ENCODE measurements at places on chromosomes 12 and 14.

DNA sequence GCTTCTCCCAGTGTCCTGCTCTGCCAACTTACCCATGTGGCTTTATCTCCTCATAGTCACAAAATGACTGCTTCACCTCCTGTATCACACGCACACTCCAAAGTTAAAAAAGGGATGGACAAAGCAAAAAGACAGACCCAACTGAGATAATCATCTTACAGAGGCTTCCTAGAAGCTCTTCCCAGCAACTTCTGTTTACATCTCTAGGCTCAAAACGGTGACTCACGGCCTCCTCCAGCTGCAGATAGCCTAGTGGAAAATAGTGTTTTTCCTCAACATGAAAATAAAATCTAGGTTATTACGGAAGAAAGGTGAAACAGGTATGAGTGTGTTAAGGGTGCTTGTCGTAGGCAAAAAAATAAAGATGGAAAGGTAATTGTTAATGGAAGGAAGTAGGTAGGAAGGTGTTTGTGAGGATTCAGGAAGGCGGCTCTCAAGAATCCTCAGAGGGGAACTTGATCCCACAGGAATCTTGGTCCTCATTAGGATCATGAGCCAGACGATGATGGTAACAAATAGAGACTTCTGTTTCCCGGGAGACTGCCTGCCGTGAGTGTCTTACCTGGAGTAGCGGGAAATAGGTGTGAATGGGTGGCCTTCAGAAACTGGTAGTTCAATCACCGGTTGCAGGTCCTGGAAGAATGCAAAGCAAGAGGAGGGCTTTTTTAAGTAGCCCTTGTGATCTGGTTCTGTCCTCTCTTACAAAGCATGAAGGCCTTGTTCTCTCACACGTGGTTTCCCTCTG lies 487.5 kb upstream of the TMEM132C start:
- no peak for DNase-seq

- no peak for DNase-seq
Measured at GRCh38 chr12:67918441-67918840, 70.8 kb upstream of the IFNG-AS1 start.

DNA sequence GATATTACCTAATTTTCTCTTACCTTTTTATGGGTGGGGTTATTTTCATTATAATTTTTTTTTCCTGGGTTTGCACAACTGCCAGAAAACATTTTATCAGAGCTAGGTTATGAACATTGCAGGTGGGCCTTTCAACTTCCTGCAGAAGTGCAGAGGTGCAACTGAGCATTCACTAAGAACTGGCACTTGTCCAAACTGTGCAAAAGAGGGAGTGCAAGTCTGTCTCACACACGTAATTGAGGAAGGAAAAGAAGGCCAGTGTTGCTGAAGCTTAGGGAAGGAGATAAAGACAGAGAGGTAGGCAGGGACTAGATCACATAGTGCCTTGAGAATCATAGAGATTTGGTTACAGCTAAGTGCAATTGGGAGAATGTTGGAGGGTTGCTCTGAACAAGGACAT lies 14.1 kb upstream of the AMN1 start:
- DNase-seq, result no peak

- no peak for DNase-seq
Measured at GRCh38 chr12:97417568-97418218, 44.9 kb upstream of the RMST start.

DNA sequence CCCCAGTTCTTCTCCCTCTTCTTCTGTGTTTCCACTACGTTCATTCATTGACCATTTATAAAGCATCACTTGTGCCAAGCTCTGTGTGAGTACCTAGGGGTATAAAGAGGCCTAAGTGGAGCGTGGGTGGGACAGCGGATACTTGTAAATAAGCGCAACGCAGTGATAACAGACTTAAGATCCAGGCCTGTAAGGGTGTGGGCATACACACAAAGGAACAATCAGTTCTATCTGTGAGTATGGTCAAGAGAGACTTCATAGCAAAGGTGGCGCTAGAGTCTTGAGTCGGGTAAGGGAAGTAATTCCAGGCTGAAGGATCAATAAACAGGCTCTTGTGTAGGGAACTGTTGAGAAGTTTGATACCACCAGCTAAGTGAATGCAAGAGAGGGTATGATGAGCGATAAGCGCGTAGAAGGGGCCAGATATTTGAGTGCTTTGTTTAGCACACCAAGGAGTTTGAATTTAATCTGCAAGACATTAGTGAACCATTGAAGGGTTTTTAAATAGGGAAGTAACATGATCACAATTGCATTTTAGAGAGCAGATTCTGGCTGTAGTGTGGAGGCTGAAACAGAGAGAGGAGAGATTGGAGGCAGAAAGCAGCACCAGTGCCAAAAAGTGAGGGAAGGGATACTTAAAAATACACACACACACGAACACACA lies 1.0 kb upstream of the GXYLT1 start:
- DNase-seq, result peak; percentile 51

GRCh38 chr12:27780612-27781408 lies 774 bp upstream of the MANSC4 start:
- DNase-seq, result peak; percentile 24

- no peak for DNase-seq
Measured at GRCh38 chr12:51961834-51962233, 10.3 kb downstream of the ACVR1B start.

- no peak for DNase-seq
Measured at GRCh38 chr14:66234411-66234810, 251.8 kb upstream of the CCDC196 start.

DNA sequence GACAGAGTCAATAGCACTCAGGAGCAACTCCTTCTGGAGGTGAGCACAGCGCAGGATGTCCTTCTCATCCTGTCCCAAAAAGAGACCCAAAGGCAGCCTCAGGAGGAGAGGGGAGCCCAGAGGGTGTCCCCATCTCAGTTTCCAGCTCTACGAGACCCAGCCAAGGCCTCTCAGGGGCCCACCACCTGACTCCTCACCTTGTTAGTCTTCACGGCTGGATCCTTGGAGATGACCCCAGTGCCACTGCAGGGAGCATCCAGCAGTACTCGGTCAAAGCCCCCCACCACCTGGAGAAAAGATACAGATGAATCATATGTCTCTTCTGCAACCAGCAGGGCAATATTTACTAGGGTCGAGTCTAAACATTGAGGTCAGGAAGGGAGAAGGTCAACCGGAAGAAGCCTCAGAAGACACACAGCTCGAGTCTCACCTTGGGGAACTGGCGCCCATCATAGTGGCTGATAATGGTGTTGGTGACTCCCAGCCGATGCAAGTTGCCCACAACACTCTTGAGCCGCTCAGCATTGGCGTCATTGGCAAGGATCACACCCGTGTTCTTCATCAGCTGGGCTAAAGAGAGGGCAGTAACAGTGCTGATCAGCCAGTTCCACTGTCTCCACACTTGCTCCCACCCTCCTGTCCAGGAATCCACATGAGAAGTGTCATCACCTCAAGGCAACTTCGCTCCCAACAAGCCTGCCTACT lies 4.8 kb upstream of the IFFO1 start:
- no peak for DNase-seq

GRCh38 chr12:53963005-53963404 lies 8.3 kb downstream of the HOXC12 start:
- no peak for DNase-seq

DNA sequence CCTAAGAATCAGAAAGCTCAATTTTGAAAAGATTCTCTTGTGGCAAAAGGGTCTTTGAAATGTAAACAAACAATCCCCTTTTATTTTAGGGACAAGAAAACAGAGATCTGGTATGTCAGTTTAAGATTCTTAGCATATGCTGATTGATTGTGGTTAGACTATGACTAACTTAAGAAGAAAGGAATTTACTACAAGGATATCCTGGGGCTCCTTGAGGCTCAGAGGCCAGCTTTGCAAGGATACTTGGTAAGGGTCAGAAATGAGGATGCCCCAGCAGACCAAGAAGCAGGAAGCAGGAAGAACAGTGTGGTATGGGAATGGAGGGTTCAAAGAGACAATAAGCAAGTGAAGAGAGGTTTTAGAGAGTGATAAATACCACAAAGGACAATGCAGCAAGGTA lies 474.6 kb downstream of the ETNK1 start:
- no peak for DNase-seq

- peak; percentile 29 for DNase-seq
Measured at GRCh38 chr12:124698211-124698997, 131.0 kb upstream of the NCOR2 start.

DNA sequence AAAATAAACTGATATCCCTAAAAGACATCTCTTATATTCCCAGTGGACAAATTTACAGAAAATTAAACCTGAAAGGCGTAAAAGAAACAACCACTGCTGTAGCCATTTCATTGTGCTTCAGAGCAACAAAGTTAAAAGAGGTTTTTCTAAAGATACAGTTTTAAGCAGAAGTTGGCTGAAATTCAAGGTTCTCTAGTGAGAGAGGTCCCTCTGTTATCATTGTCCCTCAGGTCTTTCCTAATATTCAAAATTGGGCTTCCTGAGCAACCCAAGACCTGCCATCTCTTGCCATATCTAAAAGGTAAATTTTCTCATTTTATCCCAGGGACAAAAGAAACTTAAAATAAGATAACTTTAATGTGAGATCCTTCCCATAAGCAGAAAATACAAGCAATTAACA lies 10.7 kb upstream of the SOS2 start:
- no peak for DNase-seq

- DNase-seq, result no peak
Measured at GRCh38 chr12:94263905-94264561, 115.7 kb downstream of the PLXNC1 start.

DNA sequence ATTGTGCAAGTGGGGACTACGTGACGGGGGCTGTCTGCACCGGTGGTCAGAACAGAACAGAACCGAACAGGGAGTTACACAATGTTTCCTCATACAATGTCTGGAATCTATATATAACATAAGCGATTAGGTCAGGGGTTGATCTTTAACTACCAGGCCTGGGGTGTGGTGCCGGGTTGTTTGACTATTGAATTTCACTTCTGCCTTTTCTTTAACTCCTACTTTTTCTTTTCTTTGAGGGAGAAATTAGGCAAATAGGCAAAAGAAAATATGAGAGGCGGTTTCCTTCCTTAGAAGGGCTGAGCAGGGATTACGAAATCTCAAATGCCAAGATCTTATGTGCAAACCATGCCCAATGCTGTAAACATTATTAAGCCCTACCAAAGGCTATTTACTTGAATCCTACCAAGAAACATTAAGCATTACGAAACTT lies 140.3 kb downstream of the SLC38A6 start:
- DNase-seq, result no peak

- DNase-seq, result peak; percentile 84
Measured at GRCh38 chr14:31207755-31208545, at the start of gene HECTD1. Gene HECTD1, minus strand, starts transcription at chr14:31207793. Its CDS starts 1,857 bp downstream, at chr14:31205936.

GRCh38 chr12:28164644-28165275 lies 25.5 kb upstream of the CCDC91 start:
- peak; percentile 73 for DNase-seq

DNA sequence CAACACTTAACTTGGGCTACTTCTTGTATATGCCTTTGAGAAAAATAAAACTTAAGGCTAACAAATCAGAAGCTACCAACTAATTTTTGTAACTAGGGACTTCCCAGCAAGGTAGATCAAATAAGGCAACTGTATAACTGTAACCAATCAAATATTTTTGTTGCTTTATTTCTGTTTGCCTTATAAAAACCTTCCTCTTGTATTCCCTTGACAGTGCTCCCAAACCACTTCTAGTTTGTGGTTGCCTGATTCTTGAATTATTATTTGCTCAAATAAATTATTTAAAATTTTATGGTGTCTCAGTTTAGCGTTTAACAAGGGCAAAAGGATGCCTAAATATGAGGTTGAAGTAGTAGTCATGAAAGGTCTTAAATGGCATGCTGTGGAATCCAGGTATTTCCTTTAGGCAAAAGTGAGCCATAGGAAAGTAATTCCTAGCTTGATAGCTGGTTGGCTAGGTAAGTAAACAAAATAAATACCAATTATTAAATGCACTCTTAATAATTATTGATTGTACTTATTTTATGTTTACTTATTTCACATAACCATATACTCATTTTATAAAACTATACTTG lies 632.6 kb downstream of the RPL10L start:
- no peak for DNase-seq

GRCh38 chr12:113612076-113612728 lies 140.5 kb upstream of the LHX5 start:
- DNase-seq, result no peak

GRCh38 chr12:2851931-2852330 lies 4.9 kb downstream of the TEX52 start:
- no peak for DNase-seq

DNA sequence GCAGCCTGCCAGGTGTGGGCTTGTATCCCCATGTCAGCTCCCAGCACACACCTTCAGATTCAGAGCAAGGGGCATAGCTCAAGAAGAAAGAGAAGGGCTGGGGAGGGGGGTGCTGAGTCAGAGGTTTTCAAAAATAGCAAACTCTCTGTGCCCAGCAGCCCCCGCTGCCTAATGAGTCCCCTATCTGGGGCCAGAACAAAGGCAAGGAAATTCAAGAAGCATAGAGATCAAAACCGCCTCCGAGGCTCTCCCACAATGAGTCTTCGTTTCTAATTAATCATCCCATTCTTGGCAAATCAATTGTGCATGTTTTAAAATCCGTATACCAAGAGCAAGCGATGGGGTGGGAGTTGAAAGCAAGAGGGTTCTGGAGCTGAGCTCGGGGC lies 19.5 kb upstream of the CMKLR1 start:
- no peak for DNase-seq

DNA sequence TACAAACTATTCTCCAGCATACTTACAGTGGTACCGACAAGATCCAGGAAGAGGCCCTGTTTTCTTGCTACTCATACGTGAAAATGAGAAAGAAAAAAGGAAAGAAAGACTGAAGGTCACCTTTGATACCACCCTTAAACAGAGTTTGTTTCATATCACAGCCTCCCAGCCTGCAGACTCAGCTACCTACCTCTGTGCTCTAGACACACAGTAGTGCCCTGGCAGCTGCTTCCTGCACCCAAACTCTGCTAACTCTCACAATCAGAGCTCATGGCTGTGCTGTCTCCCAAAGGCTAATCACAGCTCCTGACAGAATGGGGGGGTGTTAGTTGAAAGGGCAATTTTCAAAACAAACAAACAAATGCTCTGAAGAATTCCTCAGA lies 95.2 kb upstream of the OR4E1 start:
- DNase-seq, result no peak

GRCh38 chr14:68397371-68397811 lies 395.5 kb downstream of the ZFP36L1 start:
- DNase-seq, result no peak

- no peak for DNase-seq
Measured at GRCh38 chr12:96094201-96094600, 58.8 kb upstream of the LTA4H start.

- DNase-seq, result no peak
Measured at GRCh38 chr14:97233319-97233985, 436.3 kb downstream of the VRK1 start.

DNA sequence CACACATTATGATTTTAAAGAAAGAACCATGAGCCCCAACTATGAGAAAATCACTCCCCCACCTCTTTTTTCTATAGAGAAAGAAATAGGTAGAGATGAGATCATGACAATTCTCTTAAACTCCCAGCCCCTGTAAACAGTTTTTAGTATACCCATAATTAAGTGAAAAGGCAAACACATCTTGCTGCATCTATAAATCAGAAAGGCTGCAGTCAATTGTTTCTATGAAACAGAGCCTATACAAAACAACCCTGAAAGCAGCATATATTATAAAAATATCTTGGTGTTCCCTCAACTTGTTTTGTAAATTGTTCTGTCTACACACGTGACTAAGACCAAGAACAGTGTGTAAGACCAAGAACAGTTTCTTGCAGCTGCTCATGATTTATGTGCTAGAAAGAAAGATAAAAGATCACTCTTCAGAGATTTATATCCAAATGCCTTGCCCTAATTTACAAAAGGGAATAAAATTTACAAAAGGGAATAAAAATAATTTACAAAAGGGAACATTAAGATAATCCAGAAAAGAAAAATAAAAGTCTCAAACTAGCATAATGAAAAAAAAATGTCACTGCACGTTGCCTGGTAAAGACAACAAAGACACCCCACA lies 4.8 kb downstream of the KITLG start:
- DNase-seq, result peak; percentile 31
